Spinal cord (tissue), 10 donors: ENCODE measurements at places on chromosomes 1 and 21.

- H3K27me3 ChIP-seq, result no peaks in the 10 kb centered on the region
- H3K4me1 ChIP-seq, result no peaks in the 10 kb centered on the region
- no peaks in the 10 kb centered on the region for H3K36me3 ChIP-seq
- no peak overlapping the region for H3K4me3 ChIP-seq
Observed at GRCh38 chr1:214854126-214854875, 228.2 kb upstream of the KCNK2 start.

DNA sequence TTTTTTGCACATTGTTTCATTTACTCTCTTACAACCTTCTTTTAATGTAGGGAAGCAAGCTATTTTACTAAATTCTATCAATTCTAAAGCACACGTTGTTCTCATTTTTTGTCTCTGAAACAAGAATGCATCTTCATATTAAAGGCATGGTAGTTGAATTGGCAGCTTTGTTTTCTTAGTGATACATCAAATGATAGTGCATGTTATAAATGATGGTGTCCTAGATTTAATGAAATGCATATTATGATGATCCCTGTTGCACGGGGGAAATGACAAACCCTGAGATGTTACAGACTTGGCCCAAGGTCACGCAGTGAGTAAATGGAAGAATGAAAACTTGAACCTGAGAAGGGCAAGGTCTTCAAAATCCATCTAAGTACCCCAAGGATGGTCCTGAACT is 213.1 kb downstream of the KAZN start:
- no peaks in the 10 kb centered on the region for H3K27me3 ChIP-seq
- no peak overlapping the region for H3K27ac ChIP-seq
- H3K4me1 ChIP-seq, result peaks cover 10% of the 10 kb centered on the region
- peaks cover 2% of the 10 kb centered on the region for H3K36me3 ChIP-seq
- no peak overlapping the region for H3K4me3 ChIP-seq

- H3K27me3 ChIP-seq, result no peaks in the 10 kb centered on the region
- H3K36me3 ChIP-seq, result no peaks in the 10 kb centered on the region
- no peak overlapping the region for H3K4me3 ChIP-seq
Observed at GRCh38 chr1:158046715-158047510, 53.5 kb downstream of the KIRREL1 start.

DNA sequence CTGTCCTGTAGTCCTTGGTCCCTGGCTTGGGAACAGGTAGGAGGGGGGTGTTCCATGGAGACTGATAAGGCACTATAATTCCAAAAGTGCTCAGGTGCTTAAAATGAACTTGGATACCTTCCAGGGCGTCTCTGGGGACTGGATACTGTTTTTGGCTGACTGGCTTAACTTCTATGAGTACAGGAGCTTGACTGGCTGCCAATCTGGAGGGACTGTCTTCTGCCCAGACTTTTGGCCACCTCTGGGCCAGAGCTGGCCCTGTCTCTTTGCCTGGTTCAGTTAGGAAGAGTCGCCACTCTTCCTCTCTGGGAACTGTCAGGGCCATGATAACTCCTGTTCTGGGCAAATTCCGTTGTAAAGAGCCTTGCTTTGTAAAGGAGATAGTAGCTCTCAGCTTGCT is 407.0 kb downstream of the TGFB2 start:
- H3K4me1 ChIP-seq, result no peaks in the 10 kb centered on the region
- no peak for DNase-seq
- H3K36me3 ChIP-seq, result no peaks in the 10 kb centered on the region

DNA sequence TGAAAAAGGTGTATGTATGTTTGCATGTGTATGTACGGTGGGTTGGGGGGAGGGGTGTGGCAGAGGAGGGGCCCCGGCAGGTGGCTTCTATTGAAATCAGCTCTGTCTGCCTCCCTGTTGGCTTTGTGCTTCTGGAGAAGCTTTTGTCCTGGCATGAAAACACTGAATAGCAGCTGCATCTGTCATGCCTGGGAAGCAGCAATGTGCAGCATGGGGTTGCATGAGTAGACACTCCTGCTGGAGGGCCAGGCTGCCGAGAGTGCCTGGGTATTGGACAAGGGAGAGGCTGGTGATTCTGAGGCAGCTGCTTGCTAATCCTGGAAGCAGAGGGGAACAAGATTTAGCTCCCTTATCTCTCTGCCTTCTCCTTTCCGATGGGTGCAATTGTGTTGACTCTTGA is 20.5 kb downstream of the MAPKAPK2 start:
- no peak overlapping the region for H3K27ac ChIP-seq
- peaks cover 51% of the 10 kb centered on the region for H3K4me1 ChIP-seq
- H3K36me3 ChIP-seq, result no peaks in the 10 kb centered on the region

DNA sequence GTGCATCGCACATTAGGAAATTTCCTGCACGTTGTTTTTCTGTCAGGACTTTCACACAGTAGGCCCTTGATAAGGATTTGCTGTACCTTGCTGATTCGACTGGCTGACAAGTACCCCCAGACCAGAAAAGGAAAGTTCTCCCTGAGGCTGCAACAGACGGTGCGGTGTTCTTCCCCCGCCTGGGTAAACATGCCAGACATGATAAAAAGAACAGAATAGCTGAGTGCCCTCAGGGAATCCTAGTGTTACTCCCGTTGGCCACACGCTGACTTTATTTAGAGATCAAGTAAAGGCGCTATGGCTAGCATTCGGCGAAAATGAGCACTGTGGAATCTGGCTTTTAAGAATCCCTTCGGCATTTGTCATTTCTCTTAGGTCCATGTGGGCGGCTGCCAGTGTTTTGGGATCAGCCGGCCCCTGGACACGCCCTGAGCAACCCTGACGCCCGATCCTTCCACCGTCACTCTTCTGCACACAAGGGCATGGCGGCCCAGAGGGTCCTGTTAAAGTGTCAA is 607.7 kb downstream of the KIF26B start:
- no peak overlapping the region for H3K27ac ChIP-seq
- H3K36me3 ChIP-seq, result peaks cover 2% of the 10 kb centered on the region
- no peak overlapping the region for H3K4me3 ChIP-seq
- no peaks in the 10 kb centered on the region for H3K27me3 ChIP-seq
- H3K4me1 ChIP-seq, result peaks cover 5% of the 10 kb centered on the region
- DNase-seq, result no peak

DNA sequence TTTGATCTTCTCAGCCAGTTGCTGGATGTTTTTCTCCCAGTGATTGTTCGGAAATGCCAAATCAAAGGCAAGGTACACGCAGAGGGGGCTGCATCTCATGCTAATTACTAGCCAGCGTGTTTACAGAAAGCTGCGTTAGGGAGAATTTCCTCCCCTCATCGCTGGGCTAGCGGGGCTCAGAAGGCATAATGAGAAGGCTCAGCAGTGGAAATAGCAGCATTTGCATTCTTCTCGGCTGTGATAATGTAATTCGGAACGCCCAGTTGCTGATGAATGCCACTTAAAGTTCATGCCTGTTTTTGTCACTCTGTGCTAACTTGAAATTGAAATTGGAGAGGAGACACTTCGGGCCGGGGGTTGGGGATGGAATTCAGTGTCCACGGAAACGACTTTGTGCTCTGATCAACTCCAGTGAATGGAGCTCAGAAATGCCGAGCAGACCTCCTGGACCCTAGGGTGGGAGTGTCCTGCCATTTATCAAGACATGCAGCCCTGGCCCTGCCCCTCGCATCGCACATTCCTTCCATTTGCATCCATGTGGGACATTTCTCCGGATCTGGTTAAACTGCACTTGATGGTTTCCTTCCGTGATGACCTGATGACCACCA is 313.4 kb upstream of the C1orf174 start:
- peak; percentile 80 for DNase-seq
- H3K4me3 ChIP-seq, result no peak overlapping the region
- peaks cover 9% of the 10 kb centered on the region for H3K4me1 ChIP-seq
- no peaks in the 10 kb centered on the region for H3K27me3 ChIP-seq

GRCh38 chr1:89587729-89588161 is 45.2 kb upstream of the LRRC8C start:
- peaks cover 3% of the 10 kb centered on the region for H3K4me1 ChIP-seq
- H3K27me3 ChIP-seq, result no peaks in the 10 kb centered on the region
- DNase-seq, result no peak
- peaks cover under 1% of the 10 kb centered on the region for H3K36me3 ChIP-seq
- peak overlapping the region; percentile 43 for H3K27ac ChIP-seq
- H3K4me3 ChIP-seq, result no peak overlapping the region

- peaks cover 20% of the 10 kb centered on the region for H3K36me3 ChIP-seq
- H3K27me3 ChIP-seq, result peaks cover 96% of the 10 kb centered on the region
- H3K4me1 ChIP-seq, result peaks cover 70% of the 10 kb centered on the region
- DNase-seq, result peak; percentile 68
- H3K4me3 ChIP-seq, result peak within 1 kb of the TSS; percentile 62
Observed at GRCh38 chr21:33025489-33026442, at the start of gene OLIG2. Gene OLIG2, plus strand, starts transcription at chr21:33025935. Its CDS starts 928 bp downstream, at chr21:33026863.

GRCh38 chr1:165387505-165387904 is 31.0 kb upstream of the LMX1A start:
- no peak overlapping the region for H3K27ac ChIP-seq
- H3K27me3 ChIP-seq, result peaks cover 5% of the 10 kb centered on the region
- H3K4me1 ChIP-seq, result peaks cover 10% of the 10 kb centered on the region
- H3K4me3 ChIP-seq, result no peak overlapping the region

DNA sequence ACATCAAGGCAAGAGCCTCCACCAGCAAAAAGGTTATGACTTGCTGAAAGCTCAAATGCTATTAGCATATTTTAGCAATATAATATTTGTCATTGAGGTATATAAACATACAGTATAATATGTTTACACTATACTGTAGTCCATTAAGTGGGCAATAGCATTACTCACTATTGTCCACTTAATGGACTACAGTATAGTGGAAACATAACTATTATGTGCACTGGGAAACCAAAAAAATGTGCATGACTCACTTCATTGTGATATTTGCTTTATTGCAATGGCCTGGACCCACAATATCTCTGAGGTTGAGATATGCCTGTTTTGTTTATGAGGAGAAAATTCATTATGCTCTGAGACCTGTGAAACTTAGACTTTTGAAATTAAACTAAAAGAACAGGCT is 300.0 kb downstream of the BARHL2 start:
- no peak overlapping the region for H3K4me3 ChIP-seq
- H3K36me3 ChIP-seq, result no peaks in the 10 kb centered on the region
- no peak overlapping the region for H3K27ac ChIP-seq
- H3K27me3 ChIP-seq, result no peaks in the 10 kb centered on the region
- no peak for DNase-seq

DNA sequence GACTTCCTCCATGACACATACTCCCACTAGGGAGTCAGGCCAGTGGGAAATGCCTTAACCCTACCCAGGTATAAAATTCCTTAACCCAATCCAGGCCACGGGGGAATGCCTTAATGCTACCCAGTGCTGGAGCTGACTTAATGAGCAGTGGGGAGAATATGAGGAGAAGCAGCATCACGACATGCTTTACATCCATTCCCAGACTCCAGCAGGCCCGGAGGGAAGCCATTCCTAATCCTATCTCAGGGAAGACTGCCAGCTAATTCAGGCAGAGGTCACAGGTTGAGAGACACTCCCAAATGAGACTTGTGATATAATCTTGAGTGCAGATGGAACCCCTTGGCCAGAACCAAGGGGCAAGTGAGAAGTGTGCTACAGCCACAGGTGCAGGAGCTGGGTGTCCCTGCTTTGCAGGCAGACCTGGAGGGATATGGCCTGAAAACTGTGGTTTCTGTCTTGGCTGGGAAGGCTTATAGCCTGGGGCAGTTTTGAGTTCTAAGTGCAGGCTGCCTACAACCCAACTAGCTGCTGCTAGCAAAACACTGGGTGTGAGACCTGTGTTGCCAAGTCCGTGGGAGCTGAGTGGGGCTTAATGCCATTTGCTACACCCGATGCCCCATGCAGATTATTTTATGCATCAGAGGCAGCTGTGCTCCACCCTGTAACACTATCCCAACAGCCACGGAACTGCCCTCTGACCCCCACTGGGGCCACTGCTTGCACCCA is 45.1 kb upstream of the GUCA2A start:
- H3K27me3 ChIP-seq, result no peaks in the 10 kb centered on the region
- no peak overlapping the region for H3K27ac ChIP-seq
- no peaks in the 10 kb centered on the region for H3K4me1 ChIP-seq
- DNase-seq, result no peak

DNA sequence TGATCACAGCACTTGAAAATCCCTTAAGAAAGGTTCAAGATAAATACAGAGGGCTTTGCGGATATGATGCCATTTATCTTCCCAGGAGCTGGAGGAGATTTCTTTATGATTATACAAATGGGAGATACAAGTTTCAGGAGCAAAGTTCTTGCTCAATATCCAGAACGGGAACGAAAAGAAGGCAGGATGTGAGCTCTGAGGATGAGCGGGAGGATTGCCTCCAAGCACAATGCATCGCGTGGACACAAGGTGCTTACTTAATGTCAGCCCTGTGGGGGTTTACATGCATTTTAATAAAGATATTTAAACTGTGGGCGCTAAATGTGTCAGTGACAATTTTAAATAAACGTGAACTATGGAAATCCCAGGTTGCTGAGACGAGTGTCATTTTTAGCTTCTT is 59.0 kb downstream of the SYT6 start:
- peaks cover 5% of the 10 kb centered on the region for H3K36me3 ChIP-seq
- H3K27ac ChIP-seq, result no peak overlapping the region
- peaks cover 7% of the 10 kb centered on the region for H3K4me1 ChIP-seq
- DNase-seq, result no peak

GRCh38 chr1:6965083-6965934 is 180.1 kb downstream of the CAMTA1 start:
- H3K4me3 ChIP-seq, result no peak overlapping the region
- H3K27ac ChIP-seq, result peak overlapping the region; percentile 54
- H3K27me3 ChIP-seq, result no peaks in the 10 kb centered on the region
- no peak for DNase-seq
- H3K4me1 ChIP-seq, result peaks cover 56% of the 10 kb centered on the region
- peaks cover 4% of the 10 kb centered on the region for H3K36me3 ChIP-seq

DNA sequence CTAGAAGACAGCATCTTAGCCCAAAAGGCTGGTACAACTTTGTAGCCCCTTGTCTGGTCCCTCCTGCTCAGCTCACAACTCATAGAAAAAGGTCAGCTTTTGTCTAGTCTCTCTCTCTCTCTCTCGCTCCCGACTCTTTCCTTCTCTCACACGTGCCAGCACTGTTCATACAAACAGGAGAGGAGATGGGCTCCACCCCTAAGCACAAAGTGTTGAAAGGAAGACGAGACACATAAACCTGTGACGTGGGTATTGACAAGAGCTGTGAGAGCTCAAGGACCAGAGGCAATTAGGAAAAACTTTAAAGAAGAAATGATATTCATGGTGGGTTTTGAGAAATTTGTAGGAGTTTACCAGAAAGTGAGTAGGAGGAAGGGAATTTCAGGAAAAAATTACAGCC is 23.6 kb upstream of the KCNC4 start:
- no peak overlapping the region for H3K4me3 ChIP-seq
- H3K36me3 ChIP-seq, result no peaks in the 10 kb centered on the region
- DNase-seq, result no peak
- H3K27ac ChIP-seq, result no peak overlapping the region
- no peaks in the 10 kb centered on the region for H3K27me3 ChIP-seq
- H3K4me1 ChIP-seq, result peaks cover 7% of the 10 kb centered on the region

DNA sequence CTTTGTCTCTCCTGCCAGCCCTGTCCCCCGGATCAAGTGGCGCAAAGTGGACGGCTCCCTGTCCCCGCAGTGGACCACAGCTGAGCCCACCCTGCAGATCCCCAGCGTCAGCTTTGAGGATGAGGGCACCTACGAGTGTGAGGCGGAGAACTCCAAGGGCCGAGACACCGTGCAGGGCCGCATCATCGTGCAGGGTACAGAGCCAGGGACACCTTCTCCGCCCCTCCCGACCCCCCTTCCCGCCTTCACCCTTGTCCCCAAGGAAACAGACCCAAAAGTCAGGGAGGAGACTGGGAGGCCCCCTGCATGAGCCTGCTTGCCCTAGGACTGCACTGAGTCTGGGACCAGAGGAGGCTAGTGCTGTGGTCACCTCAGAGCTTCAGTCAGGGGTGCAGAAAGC is 18.2 kb downstream of the CNTN2 start:
- no peaks in the 10 kb centered on the region for H3K27me3 ChIP-seq
- peaks cover 70% of the 10 kb centered on the region for H3K36me3 ChIP-seq
- DNase-seq, result no peak
- H3K4me1 ChIP-seq, result peaks cover 21% of the 10 kb centered on the region

GRCh38 chr1:167499106-167499505 is 19.2 kb downstream of the CD247 start:
- DNase-seq, result no peak
- H3K4me3 ChIP-seq, result no peak overlapping the region
- H3K27ac ChIP-seq, result no peak overlapping the region
- no peaks in the 10 kb centered on the region for H3K36me3 ChIP-seq
- H3K4me1 ChIP-seq, result peaks cover 5% of the 10 kb centered on the region
